Muscle of leg (tissue), 16 donors: ENCODE measurements at places on chromosomes 16 and 17. TPM values are rescaled to one million over a fixed set of nuclear protein-coding genes. Genes with fewer than 3 reads are reported as not detected.
A peak's percentile ranks its signal among the peaks of the same experiment; 100 is the strongest.

- no peak for DNase-seq
These were observed 7.3 kb upstream of the CBX8 start for GRCh38 chr17:79803997-79804855.

RNF135 gene
- 9.3 TPM for total RNA-seq

DNA sequence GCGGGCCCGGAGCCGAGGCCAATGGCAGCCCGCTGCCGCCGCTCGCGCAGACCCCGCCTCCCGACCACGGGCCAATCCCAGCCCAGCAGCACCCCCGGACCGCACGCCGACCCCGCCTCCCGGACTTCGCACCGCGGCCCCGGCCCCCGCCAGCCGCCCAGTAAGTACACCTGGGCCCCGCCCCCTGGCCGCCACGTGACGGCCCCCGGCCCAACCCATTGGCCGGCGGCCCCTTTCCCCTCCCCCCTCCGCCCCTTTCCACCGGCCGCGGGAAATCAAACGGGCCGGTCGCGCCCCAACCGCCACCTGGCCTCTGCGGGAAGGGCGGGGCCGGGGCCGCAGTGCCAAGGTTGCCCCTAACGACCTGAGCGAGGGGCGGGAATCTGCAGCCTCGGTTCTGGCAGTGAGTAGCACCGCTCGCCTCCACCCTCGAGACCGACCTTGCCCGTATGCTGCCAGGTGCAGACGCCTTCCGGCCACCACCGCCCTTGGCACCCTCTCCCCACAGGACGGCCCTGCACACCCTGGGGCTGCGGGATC lies at the start of gene YBX2:
TSS of gene YBX2 (minus strand) at position 26 of the 540 bp plus-strand sequence. CDS start 139 bp downstream, outside the sequence.
- DNase-seq = peak; percentile 46

SNF8 gene
- total RNA-seq = 56.0 TPM

DNA sequence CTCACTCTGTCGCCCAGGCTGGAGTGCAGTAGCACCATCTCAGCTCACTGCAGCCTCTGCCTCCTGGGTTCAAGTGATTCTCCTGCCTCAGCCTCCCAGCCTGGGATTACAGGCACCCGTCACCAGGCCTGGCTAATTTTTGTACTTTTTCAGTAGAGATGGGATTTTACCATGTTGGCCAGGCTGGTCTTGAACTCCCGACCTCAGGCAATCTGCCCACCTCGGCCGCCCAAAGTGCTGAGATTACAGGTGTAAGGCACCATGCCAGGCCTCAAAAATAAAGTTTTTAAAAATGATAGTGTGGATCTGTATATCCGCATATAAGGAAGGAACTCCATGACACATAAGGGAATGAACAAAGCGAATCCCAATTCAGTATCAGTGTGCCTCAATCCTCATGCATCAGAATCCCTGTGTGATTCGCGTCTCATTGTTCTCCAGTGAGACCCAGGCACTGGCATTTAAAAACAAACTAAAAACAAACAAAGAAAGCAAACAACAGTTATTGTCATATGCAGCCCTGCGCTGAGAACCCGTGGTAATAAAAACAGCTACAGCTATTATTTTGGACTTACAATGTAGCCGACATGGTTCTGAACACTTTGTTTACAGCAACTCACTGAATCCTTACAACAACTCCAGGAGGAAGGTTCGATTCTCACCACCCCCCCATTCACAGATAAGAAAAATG lies 54.1 kb upstream of the CREBBP start:
- DNase-seq = no peak

TAT gene
- 0.04 TPM for total RNA-seq

KRTAP16-1 gene
- not detected for total RNA-seq

DNA sequence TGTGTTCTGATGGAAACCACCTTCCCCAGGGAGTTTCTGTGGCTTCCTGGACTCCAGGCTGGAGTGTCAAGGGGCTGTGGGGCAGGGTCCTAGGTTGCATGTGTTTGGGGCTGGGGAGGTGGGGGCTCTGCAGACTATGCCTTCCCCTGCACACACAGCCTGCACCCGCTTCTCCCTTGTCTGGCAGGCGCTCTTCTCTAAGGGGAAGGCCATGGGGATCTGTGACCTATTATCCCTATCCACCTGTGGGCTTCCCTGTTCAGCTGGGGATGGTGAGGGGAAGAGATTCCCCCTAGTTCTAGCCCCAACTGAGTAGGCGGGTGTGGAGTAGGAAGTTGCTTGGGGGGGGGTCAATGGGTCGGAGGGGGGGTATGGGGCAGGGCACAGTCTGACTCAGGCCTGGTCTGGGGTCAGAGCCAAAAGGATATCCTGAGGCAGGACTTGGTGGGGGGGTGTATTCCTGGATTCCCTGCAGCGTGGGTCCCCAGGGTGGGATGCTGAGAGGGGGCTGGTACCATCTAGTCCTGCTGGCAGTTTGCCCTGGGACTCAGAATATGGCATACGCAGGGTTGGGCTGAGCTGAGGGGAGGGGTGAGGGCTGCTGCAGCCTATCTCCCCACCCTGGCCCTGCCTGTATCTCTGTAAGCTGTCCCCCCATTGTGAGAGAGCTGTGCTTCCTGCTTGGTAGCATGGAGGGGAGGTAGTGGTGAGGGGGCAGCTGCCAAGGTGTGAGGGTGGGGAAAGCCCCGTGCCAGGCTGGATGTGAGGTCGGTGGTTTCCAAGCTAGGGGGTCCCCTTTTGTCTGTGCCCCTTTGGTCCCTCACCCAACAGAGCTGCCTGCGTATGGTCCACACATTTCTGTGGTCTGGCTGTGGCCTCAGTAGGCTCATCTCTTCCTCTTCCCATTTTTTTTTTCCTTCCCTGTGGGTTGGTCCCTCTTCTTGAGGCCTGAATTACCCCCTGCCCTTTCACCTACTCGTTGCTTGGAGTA lies 14.7 kb downstream of the RARA start:
- peak; percentile 75 for DNase-seq

KLHL10 gene
- 0.09 TPM for total RNA-seq

MPO gene
- 2.3 TPM for total RNA-seq

CLUH gene
- 17.5 TPM for total RNA-seq

RNF112 gene
- total RNA-seq = 4.1 TPM

DNA sequence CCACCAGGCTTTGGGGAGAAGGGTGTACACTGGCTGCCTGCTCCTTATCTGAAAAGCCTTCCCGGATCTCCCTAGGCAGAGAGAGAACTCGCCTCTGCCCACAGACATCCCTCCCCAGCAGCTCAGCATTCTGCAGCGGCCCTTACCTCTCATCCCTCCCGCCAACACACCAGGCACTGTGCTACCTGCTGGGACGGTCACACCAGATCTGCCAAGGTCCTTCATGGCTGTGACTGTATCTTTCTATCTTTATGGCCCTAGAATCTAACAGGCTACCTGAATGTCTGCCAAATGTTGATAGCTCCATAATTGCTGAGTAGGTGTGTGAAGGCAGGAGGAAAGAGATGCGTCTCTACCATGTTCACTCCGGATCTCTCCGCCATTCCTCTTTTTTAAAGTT lies 7.9 kb downstream of the TSNAXIP1 start:
- no peak for DNase-seq

PRAC2 gene
- total RNA-seq = not detected

ABCC12 gene
- 0.22 TPM for total RNA-seq

SAT2 gene
- 72.1 TPM for total RNA-seq

PIK3R5 gene
- total RNA-seq = 1.1 TPM

PPP1R27 gene
- total RNA-seq = 43.4 TPM

DNA sequence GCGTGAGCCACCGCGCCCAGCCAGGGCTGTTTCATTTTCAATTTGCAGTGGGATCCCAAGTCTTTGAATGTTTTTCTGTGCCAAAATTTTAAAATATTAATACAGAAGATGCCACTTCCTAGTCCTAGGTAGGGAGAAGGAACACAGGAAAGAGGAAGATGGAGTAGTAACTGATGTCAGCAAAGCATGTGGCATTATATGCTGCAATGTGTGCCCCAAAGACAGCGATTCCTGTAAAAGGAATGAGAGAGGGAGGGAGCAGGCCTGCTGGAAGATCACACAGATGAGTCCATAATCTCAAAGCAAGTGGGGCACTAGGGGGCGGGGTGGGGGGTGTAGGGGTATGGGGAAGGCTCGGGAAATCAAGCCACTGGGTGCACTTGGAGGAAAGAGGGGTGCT lies 23.4 kb upstream of the SSTR2 start:
- DNase-seq = no peak

GRCh38 chr17:66720027-66720426 lies 114.9 kb upstream of the CACNG5 start:
- no peak for DNase-seq

GRCh38 chr17:6831661-6832263 lies at the start of gene TEKT1:
TEKT1 (minus strand) TSS chr17:6831729; CDS start chr17:6830376, 1,353 bp downstream.
- peak; percentile 79 for DNase-seq

DNA sequence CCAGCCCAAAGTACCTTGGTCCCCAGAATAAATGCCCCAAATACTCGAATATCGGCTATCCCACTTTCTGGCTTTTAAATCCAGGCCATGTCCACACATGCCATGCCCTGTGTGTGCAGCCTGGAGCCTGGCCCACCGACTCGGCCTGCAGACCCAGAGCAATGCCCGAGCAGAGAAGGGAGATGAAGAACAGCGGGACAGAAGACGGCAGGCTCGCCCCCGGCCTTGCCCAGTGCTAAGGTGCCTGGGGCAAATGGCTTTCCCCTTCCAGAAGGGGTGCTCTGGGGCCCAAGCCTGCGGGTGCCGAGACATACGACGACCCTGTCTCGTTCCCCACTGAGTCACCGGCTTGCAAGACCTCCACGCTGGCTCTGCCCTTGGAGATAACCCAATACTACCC lies 8.0 kb downstream of the CLUH start:
- no peak for DNase-seq

DNA sequence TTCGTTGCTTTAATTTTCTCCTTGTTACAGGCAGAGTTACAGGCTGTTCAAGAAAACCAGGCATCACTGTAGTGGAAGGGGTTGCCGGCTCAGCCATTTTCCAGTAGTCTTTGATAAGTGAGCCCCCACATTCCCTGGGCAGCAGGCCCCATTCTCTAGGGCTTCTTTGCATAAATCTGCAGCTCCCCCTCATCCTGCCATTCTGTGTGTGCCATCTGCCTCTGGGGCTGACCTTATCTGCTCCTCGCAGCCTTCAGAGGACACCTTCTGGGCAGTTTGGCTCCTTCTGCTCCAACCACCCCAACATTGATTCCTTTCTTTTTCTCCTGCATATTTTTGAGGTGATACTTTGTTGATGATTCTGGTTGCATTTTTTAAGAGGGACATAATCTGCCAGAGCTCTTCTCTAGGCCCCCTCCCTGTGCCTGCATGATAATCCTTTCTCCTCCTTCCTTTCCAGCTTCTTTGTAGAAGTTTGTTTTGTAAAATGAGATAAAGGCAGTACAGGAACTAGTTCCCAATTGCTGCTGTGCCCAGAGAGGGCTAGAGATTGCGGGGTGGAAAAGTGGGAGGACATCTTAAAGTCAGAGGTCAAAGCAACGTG lies 17.1 kb downstream of the RND2 start:
- DNase-seq = no peak

DNA sequence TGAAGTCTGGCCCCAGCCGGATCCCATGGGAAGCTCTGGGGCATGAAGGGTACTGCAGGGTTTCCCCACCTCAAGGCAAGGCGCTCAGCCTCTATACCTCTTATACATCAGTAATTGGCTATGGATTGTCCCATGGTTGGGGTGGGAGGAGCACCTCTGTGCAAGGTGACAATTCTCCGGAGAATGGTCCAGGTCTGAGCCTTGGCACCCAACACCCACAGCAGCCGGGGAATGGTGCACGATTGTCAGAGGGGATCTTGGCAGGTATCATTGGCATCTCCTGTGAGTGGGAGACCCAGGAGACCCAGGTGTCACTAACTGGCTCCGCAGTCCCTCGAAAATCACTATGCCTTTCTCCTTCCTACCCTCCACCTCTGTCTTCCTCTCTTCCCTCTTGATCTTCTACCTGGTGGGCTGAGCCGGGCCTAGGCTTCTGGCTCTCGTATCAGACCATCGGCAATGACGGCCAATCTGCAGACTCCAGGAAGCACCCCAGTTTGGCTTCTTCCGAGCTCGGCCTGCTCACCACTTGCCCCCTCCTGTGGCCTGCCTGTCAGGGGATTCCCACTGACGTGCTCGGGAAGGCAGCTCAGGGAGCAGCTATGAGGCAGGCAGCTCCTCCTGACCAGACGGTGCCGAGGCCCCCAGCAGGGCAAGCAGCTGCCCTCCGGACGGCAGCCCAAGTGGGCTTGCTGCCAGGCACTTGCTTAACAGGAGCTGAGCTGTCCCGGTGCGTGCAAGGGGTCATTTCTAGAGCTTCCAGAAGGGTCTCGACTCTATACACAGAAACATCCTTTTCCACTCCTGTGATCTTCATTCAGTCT lies 10.0 kb upstream of the CALB2 start:
- no peak for DNase-seq

GRCh38 chr17:73827627-73828291 lies 183.5 kb upstream of the SDK2 start:
- DNase-seq = no peak

GRCh38 chr17:61619493-61619892 lies 28.5 kb upstream of the NACA2 start:
- no peak for DNase-seq

- no peak for DNase-seq
These were observed 257.4 kb upstream of the IRX5 start for GRCh38 chr16:54673313-54673712.

DNA sequence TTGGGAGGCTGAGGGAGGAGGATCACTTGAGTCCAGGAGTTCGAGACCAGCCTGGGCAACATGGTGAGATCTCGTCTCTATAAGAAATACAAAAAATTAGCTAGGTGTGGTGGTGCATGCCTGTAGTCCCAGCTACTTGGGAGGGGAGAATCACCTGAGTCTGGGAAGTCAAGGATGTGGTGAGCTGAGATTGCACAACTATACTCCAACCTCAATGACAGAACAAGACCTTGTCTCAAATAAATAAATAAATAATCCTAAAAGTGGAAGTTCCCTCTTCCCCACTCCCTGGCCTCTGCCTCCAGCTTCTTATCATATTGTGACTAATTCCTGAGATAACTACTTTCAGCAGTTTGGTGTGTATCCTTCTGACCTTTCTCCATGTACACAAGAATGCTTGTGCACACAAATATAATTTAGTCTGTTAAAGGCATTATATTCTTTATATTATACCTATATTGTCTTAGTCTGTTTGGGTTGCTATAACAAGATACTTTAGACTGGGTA lies 23.5 kb upstream of the DNAJA2 start:
- DNase-seq = no peak

GRCh38 chr16:84228256-84228838 lies 11.5 kb downstream of the KCNG4 start:
- peak; percentile 88 for DNase-seq

DNA sequence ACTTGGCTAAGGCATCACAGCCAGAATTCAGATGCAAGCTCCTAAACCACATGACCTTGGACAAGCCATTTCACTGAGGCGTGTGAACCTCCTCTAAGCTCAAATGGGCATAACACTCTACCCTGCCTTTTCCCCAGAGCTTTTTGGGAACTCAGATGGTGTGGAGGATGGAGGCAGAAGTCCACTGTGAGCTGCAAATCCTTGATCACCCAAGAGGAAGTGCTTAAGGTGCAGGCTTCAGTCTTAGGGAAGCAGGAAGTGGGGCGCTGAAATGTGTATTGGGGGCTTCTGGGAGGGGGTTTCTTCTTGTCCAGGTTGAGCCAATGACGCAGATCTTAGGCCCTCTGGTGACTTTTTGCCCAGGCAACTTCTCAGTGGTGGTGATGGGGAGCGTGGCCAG lies 12.9 kb downstream of the CIITA start:
- DNase-seq = no peak

- no peak for DNase-seq
These were observed 4.9 kb downstream of the FOXC2 start for GRCh38 chr16:86571530-86571915.

GRCh38 chr17:78771758-78772382 lies 10.2 kb downstream of the CYTH1 start:
- no peak for DNase-seq

- no peak for DNase-seq
These were observed 15.0 kb downstream of the MYO15B start for GRCh38 chr17:75602644-75603043.

- peak; percentile 93 for DNase-seq
These were observed 6.3 kb downstream of the BCAR1 start for GRCh38 chr16:75244844-75245758.
